ENCODE measurements at places on chromosomes 5 and 9. TPM values are rescaled to one million over a fixed set of nuclear protein-coding genes. Genes with fewer than 3 reads are reported as not detected.
A peak's percentile ranks its signal among the peaks of the same experiment; 100 is the strongest.

Gene CATSPER3
- polyA plus RNA-seq, result 1.6 TPM

Gene CMBL
- polyA plus RNA-seq, result 46.7 TPM

Gene PCDHAC1
- 0.07 TPM for polyA plus RNA-seq

Gene COX7C
- 913 TPM for polyA plus RNA-seq

Gene FBLL1
- 1.3 TPM for polyA plus RNA-seq

Gene ZNF367
- polyA plus RNA-seq, result 10.1 TPM

Gene CSNK1G3
- 38.9 TPM for polyA plus RNA-seq

Gene HCN1
- 0.08 TPM for polyA plus RNA-seq

Gene QRFP
- polyA plus RNA-seq, result 0.32 TPM

DNA sequence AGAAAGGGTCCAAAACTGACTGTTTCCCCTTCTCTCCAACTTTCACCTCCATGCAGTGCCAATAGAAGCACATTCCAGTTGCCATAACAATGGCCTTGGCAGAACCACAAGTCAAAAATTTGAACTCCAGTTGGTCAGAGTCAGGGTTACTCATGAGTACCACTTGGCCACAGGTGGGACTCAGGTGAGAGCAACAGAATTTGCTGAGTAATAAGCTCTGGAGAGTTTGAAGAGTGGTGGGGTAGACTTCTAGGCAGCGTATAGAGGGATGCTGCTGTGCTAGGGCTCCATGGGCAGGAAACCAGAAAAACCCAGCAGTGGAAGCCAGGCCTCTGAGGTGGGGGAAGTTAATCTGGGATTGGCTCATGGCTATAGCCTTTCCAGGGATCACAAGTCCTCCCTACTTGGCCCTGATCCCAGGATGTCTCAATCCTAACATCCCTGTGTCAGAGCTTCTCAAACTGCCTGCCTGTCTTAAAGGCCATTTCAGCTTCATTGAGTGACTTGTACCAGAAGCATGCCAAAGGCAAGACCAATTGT is 30.2 kb downstream of the SNX18 start:
- no peak for DNase-seq

DNA sequence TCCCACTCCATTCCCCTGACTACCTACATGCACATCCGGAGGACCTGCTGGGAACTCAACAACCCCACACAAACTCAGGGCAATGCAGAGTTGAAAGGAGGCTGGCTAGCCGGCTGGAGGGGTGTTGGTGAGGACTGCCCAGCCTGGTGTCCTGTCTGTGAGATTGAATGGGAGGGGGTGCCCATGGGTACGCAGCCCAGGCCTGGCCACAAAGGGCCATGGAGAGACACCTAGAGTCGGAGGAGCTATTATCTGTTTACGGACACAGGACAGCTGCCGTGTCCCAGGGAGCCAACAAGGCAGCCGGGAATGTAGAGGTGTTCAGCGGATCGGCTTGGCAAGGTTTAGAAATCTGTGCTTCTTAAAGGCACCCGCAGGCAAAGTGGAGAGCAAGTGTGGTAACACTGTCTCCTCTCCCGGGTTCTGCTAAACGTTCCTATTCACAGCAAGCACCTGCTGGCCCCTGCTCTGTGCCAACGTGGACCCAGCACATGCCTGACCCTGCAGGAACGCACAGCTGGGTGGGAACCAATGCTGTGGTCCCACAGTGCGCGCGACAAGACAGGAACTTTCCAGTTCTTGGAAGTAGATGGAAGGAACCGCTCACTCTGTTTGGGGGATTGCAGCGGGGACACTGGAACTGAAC is 166.7 kb downstream of the DAB2IP start:
- DNase-seq, result no peak

DNA sequence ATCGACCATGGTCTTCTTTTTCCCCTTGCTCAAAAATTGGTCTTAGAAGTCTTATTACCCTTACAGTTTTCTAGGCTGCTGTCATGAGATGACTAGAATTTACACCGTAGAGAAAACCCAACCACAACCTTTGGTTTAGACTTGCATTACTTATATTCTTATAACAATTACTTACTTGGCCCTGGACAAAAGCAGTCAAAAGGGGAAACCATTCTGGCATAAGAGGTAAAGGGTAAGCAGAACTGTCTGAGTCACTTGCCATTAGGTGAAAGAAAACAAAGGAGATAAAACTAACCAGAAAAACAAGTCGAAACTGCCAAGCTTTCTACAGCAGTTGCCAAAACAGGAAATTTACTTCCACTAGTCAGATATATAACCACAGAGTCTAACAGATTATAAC is 17.9 kb downstream of the TMEM245 start:
- DNase-seq, result no peak

DNA sequence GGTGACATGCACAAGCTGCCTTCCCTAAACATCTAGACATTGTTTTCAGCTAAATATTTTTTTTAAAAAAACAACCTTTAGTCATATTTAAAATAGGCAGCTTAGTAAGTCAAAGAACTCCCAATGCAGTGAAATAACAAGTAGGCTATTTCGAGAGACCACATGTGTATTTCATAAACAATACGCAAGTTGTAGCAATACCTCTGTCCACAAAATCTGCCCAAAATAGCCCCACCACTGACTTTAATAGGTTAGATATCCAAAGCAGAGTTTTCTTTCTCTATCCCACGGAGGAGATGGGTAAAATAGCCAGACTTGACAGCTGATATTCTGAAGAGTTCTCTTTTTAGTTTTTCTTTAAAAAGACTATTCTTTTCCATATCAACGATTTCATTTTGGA is 1.2 kb downstream of the SLC24A2 start:
- DNase-seq, result no peak

- DNase-seq, result no peak
Observed at GRCh38 chr9:27280249-27280648, 16.7 kb downstream of the EQTN start.

DNA sequence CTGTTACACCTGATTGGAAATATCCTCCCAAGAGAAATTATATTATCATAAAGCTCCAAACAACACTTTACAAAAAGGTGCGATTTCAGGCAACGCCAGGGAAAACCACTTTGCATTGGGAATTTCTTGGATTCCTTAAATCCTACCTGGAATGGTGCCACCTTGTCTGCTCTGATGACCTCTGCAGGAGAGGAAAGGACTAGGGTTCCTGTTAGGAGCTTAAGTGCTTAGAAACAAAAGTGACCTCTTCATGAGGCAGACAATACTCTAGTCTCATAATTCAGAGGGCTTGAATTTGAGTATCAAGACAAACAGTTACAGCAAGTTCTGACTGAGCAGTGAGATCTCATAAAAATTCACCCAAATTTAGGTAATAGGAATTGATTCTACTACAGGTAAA is 33.9 kb upstream of the GLIS3 start:
- DNase-seq, result no peak

DNA sequence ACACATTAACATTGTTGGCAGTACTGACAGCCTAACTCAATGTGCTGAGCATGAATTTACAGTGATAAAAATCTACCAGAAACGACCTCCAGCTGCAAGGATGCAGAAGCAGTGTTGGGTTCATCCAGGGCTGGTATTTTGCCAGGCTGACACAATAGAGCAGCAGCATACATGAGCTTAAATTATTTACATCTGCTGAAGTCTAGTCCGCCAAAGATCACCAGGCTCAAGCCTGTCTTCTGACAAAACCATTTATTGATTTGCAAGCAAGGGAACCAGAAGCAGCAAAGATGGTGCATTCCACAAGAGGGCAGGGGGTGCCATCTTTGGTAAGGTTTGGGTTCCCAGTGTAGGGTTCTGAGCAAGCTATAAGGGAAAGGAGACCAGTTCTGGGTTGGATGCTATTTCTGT is 8.7 kb upstream of the C5orf34 start:
- no peak for DNase-seq

DNA sequence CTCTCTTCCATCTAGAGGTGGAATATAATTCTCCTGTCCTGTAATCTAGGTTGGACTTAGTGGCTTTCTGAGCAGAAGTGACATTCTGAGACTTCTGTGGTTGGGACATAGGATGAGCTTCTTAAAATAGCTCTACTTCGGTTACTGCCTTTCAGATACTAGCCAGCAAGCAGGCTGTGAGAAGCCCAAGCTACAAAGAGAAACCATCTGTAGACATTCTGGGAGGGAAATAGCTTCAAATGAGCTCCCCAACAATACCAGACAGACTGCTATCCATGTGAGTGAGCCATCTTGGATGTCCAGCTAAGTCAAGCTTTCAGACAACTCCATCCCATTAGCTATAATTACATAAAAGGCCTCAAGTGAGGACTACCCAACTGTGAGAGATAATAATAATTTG is 568.9 kb downstream of the DMRTA1 start:
- DNase-seq, result no peak

- no peak for DNase-seq
Observed at GRCh38 chr5:32909207-32909606, 198.1 kb downstream of the NPR3 start.

- no peak for DNase-seq
Observed at GRCh38 chr5:149271195-149271715, 404 bp upstream of the AFAP1L1 start.

- no peak for DNase-seq
Observed at GRCh38 chr9:73059247-73059646, 92.4 kb upstream of the ANXA1 start.

- DNase-seq, result no peak
Observed at GRCh38 chr5:175544108-175544511, 65.8 kb downstream of the SFXN1 start.

- DNase-seq, result no peak
Observed at GRCh38 chr5:1502046-1502736, 21.6 kb downstream of the LPCAT1 start.

- DNase-seq, result no peak
Observed at GRCh38 chr5:53246042-53246836, 136.7 kb upstream of the MOCS2 start.

- DNase-seq, result peak; percentile 64
Observed at GRCh38 chr5:50667023-50667652, 701 bp downstream of the PARP8 start.

GRCh38 chr5:124059200-124059599 is 547.2 kb downstream of the CSNK1G3 start:
- DNase-seq, result no peak

- no peak for DNase-seq
Observed at GRCh38 chr5:10431415-10431814, 10.3 kb upstream of the ROPN1L start.

DNA sequence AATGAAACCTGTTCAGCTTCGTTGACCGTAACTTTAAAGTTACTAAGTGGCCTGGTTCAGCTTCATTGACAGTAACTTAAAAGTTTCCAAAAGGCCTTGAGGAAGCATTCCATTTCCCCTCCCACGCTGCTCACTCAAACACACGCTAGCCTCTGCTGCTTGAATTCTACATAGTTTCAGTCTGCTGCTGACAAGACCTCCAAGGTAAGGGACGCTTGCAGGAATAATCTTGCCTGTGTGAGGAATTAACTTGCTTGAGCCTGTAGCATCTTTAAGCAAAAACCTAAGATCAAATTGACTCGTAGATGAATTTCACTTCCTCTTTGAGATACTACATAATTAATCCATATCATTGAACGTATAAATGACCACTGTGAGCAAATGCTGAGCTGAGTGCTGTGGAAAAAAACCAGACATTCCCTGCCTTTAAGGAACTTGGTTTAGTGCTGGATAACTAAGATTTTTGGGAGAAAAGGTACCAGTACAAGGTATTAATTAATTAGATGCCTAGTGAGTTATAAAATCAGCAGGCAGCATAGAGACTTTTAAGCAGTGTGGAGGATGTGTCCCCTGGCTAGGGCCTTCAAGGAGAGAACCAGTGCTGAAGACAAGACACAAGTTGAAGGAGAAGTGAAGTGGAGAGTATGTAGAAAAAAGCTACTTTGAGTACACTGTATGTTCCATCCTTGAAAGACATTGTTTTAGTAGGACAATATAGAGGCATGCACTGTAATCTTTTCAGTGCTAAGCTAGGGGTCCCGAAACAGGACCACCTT is 39.2 kb downstream of the GRAMD2B start:
- DNase-seq, result no peak

DNA sequence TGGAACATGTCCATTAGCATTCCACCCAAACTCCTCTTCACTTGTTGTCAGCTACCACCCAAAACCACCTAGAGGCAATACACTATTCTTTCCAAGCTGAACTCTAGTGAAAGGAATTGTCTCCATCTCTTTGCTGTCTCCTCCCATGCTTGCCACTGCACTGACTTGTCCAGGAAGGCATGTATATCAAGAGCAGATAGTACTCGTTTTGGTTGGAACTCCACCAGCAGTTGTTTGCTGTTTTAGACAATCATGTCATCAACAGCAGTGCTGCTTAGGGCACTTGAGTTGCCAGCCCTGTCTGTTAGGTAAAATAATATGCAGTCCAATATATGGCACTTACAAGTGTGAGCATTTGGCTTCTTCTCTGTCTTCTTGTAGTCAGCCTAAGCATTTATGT is 80.0 kb upstream of the SAP30L start:
- no peak for DNase-seq

DNA sequence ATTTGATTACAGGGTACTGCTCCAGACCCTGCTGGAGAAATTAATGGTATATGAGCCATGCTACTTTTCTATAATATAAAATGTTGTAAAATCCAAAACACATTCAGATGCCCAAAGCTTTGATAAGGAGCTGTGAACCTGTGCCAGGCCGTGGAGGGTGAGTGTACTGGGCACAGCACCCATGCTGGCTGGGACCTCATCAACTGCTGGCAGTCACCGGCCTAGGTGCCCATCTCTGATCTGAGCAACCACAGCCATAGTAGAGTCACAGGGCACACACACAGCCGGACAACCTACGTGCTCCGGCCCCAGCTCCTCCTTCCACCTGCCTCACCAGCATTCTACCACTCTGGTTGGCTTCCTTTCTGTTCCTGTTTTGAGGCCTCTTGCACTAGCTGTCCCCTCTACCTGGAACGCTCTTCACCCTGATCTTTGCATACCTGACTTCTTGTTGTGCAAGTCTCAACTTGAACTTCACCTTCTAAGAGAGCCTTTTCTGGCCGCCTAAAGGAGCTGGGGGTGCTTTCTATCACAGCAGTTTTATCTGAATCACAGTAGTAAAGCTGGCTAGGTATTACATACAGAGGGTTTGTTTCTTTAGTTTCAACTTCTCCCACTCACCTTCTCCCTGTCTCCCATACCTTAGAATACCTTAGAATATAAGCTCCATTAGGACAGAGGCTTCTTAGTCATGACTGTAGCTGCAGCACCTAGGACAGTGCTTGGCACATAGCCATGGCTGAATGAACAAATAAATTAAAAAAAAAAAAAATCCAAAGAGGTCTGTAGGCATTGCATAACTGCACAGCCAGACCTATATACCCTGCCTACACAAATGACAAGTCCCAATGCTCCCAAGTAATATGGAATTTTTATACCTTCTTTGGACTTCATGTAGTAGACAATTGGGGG is 51.7 kb downstream of the MED27 start:
- no peak for DNase-seq

GRCh38 chr5:180343831-180344695 is 9.1 kb downstream of the GFPT2 start:
- DNase-seq, result no peak
